Gastroesophageal sphincter (tissue), 4 donors: ENCODE measurements at places on chromosomes 3 and 15.
A peak's percentile ranks its signal among the peaks of the same experiment; 100 is the strongest.

- H3K27ac ChIP-seq, result no peak overlapping the region
- peaks cover 4% of the 10 kb centered on the region for H3K4me1 ChIP-seq
- no peaks in the 10 kb centered on the region for H3K36me3 ChIP-seq
- no peak for ATAC-seq
- no peak overlapping the region for H3K4me3 ChIP-seq
Observed at GRCh38 chr3:107206141-107206540, 171.1 kb upstream of the CCDC54 start.

DNA sequence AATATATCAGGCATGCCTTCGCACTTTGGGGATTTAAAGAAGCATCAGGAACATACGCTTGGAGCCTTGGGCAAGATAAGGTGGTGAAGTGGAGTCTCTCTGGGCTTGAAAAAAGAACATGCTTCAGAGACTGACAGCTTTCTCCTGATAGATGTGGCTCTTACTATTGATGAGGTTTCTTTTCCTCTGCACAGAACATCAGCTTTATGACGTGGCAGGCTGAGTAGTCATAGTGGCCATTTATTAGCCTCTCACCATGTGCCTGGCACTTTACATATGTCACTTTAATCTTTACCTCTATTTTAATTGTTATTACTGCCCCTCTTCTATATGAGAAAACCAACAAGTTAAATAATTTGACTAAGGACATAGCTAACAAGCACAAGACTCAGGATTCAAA, 19.0 kb upstream of the LRRC58 start:
- no peak for ATAC-seq
- H3K27me3 ChIP-seq, result no peaks in the 10 kb centered on the region
- H3K27ac ChIP-seq, result no peak overlapping the region

DNA sequence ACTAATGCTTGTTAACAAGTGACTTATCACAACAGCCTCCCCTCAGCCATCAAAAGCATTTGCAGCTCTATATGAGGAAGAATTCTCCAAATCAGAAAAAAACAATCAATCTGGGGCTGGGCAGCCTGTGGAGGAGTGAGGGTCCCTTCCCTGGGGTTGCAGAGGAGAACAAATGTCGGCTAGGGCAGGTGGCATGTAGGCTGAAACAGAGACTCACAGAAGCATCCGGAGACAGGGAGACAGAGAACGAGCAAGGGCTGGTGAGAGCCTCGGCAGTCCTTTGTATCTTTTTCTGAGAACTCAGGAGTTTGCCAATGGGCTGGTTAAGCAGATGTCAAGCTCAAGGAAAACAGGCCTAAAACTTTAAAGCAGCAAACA, 15.8 kb downstream of the ITGA11 start:
- H3K27me3 ChIP-seq, result no peaks in the 10 kb centered on the region
- no peak for ATAC-seq
- H3K4me3 ChIP-seq, result no peak overlapping the region
- H3K36me3 ChIP-seq, result no peaks in the 10 kb centered on the region
- peak overlapping the region; percentile 59 for H3K27ac ChIP-seq

- H3K4me1 ChIP-seq, result no peaks in the 10 kb centered on the region
- no peak overlapping the region for H3K27ac ChIP-seq
- H3K27me3 ChIP-seq, result no peaks in the 10 kb centered on the region
- peaks cover 6% of the 10 kb centered on the region for H3K36me3 ChIP-seq
- ATAC-seq, result peak; percentile 62
Observed at GRCh38 chr15:67433495-67434099, 87.3 kb upstream of the C15orf61 start.

DNA sequence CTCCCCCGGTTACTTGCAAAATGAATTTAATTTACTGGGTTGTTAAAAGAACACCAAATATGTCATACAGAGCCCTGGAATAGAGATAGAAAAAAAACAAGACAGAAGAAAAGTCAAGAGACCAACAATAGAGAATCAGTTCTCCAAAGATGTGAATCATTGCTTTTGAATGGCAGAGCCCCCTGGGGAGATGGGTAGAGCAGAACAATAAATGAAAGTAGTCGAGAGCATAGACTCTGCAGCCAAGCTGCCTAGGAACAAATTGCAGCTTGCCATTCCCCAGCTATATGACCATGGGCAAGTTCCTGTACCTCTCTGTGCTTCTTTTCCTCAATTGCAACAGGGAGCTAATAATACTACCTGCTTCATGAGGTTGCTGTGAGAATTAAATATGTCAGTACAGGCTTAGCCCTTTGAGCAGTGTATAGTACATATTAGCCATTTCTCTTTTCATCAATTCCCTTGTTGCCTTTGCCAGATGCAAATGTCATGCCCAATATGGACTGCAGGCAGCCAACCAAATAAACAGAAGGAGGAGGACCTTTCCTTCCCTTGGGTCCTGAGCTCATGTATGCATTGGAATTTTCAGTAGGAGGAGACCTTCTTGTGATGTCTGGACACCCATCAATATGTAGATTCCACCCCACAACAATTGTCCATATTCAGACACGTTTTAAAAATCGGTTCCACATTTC, 25.0 kb upstream of the BFSP2 start:
- no peaks in the 10 kb centered on the region for H3K4me1 ChIP-seq
- H3K4me3 ChIP-seq, result no peak overlapping the region
- no peak for ATAC-seq

DNA sequence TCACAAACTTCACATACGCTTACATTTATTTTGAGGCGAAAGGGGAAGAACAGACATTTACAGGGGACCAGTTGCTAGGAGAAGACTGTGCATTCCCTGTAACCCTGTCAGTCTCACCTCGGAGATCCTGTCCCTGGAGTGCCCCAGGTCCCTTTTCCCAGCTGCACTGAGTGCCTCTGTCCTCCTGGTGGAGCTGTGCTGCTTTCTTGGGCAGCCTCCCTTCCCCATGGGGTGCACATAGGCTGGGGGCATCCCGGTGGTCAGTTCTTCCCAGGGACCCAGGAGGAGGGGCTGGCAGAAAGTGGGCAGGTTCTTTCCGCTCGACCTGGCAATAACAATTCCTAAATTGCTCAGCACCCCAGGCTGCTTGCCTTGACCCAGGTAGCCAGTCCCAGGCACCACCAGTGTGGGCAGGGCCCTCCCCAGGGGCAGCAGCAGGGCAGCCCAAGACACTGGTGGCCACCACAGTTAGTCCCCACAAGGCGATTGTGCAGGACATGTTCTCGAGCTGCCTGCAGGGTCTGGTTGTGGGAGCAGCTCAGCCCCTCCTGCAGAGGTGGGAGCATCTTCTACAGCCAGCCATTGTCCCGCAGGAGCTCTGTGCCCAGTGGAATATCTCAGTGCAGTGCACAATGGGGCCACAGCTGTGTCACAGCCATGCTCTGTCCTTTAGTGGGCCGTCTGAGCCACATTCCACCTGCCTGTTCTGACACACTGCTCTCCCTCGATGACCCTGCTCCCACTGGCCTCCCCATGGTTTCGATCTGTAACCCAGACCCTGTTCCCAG, 36.3 kb downstream of the APBA2 start:
- ATAC-seq, result no peak
- H3K36me3 ChIP-seq, result no peaks in the 10 kb centered on the region
- H3K27ac ChIP-seq, result no peak overlapping the region
- no peak overlapping the region for H3K4me3 ChIP-seq
- H3K27me3 ChIP-seq, result no peaks in the 10 kb centered on the region
- H3K4me1 ChIP-seq, result no peaks in the 10 kb centered on the region

DNA sequence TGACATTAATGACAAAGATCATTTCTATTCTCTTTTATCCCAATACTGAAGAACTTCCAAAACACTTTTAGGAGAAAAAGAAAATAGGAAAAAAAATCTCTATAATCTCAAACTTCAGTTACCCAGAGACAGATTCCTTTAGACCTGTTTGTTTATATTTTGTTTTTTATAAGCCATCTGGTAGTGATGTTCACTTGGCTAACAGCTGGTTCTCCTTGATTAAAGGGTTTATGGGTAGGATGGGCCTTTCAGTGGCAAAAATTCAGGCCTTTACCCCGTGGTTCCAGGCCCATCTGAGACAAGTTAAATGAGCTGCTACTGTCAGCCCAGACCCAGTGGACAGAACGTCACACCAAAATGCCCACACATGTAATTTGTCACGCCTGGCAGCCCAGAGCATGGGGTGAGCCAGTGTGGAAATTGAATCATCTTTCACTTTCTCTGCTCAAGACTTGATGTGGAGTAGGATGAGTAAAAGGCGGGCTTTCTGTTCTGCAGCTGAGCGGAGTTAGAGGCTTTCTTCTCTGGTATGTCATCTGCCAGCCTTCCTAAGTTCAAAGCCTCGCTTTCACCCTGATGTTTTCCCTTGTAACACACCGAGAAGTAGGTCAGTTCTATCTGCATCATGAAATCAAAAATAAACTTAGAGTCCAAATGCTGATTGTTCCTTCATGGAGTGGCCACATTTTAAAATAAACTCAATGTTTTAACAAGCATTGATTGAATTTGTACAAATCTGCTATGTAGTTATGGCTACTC, 62.5 kb upstream of the SKOR1 start:
- ATAC-seq, result peak; percentile 39
- no peak overlapping the region for H3K27ac ChIP-seq
- H3K4me1 ChIP-seq, result peaks cover 6% of the 10 kb centered on the region
- no peaks in the 10 kb centered on the region for H3K27me3 ChIP-seq

DNA sequence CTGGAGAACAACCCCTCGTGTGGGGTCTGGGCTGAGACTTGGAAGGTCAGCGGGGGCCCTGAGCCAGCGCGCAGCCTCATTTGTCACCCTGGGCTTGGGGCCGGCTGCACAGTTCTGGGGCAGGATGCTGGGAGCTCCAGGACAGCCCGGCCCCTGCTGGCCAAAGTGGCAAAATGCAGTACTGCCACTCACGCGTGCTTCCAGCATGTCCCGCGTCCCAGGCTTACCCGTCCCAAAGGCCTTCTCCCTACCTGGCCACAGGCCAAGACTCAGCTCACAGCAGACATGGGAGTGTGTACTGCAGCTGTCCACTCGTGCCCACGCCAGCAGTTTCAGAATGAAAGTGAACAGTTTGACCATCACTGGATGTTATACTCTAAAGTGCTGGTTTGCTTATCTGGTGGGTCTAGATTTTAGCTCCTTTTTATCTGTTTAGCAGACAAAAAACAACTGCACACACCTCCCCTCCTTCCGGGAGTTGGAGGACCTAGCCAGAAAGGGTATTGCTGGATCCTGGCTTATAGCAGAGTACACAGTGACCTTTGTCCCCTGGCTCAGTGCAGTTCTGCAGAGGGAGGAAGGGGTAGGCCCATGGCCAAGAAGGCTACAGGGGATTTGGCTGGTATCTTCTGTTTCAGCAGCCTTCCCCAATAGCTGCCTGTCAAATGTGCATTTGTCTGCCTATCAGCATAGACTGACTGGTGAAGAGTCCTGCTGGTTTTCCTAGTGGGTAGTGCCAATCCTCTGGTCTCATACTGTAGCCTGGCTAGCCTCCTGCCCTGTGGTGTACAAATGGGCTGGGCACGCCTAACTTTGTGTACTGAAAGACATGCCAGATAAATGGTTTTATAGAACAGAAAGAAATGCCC, 23.2 kb upstream of the IP6K2 start:
- no peak overlapping the region for H3K27ac ChIP-seq
- no peaks in the 10 kb centered on the region for H3K36me3 ChIP-seq
- H3K4me3 ChIP-seq, result no peak overlapping the region
- H3K27me3 ChIP-seq, result no peaks in the 10 kb centered on the region

- no peak overlapping the region for H3K4me3 ChIP-seq
- no peaks in the 10 kb centered on the region for H3K4me1 ChIP-seq
- H3K36me3 ChIP-seq, result no peaks in the 10 kb centered on the region
Observed at GRCh38 chr15:84892786-84893307, 8.4 kb downstream of the SLC28A1 start.

DNA sequence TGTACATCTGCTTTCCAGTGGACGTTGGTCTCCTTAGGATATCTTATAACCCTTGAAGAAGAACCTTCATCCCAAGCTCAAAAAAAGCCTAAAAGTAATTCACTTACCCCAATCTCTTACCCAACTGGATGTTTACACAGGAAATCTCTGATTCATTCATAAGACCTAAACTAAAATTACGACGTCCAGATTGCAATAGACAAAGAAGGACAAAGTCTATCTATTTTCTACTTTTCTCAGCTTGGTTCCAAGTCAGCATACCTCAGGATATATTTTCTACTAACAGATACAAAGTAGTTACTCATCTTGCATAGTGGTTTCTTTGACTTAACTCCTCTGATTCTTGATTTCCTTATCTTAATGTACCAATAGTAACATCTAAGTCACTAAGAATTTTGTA, 669.9 kb downstream of the OTOL1 start:
- no peak for ATAC-seq
- H3K36me3 ChIP-seq, result no peaks in the 10 kb centered on the region
- H3K27ac ChIP-seq, result no peak overlapping the region
- H3K4me1 ChIP-seq, result no peaks in the 10 kb centered on the region

- H3K27me3 ChIP-seq, result no peaks in the 10 kb centered on the region
- H3K4me1 ChIP-seq, result no peaks in the 10 kb centered on the region
- H3K4me3 ChIP-seq, result no peak overlapping the region
- no peak for ATAC-seq
Observed at GRCh38 chr3:22748453-22749045, 454.6 kb upstream of the UBE2E2 start.

DNA sequence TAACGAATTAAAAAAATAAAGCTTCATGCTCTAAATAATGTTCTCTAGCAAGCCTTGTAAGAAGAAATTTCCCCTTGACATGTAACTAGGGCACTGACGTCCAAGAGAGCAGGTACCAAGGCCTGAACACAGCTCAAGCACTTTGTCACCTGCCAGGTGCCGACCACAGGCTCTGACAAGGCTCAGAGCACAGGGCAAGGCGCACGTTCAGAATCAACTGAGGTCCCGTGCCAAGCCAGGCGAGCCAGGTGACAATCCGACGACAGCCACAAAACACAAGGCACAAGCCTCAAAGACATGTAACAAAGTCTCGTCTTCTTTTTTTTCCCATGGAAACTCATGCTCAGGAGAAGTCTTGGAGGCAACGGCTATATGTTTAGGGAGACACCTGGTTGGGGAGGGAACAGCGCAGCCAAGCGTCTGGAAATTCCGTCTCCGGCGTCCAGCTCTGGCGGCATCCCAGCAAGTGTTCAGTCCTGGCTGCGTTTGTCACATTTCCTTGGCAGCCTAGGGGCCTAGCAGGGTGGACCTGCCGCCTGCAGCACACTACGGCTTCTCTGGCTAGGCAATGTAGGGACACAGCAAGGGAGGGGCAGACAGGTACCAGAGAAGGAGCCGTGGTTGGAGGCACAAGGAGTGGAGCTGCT, 76.7 kb downstream of the ADAMTS17 start:
- H3K27ac ChIP-seq, result no peak overlapping the region
- no peaks in the 10 kb centered on the region for H3K36me3 ChIP-seq
- H3K27me3 ChIP-seq, result no peaks in the 10 kb centered on the region

- ATAC-seq, result no peak
- no peak overlapping the region for H3K27ac ChIP-seq
- no peaks in the 10 kb centered on the region for H3K27me3 ChIP-seq
- H3K36me3 ChIP-seq, result no peaks in the 10 kb centered on the region
- H3K4me3 ChIP-seq, result no peak overlapping the region
Observed at GRCh38 chr3:178201714-178202113, 334.5 kb upstream of the KCNMB2 start.

DNA sequence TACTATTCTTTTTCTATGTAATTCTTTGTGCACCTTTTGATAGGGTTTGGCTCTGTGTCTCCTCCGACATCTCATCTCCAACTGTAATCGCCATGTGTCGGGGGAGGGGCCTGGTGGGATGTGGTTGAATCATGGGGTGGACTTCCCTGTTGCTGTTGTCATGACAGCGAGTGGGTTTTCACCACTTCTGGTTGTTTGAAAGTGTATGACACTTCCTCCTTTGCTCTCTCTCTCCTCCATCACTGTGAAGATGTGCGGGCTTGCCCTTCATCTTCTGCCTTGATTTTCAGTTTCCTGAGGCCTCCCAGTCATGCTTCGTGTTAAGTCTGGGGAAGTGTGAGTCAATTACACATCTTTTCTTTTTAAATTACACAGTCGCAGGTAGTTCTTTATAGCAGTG, 225.8 kb upstream of the DPPA4 start:
- no peak for ATAC-seq
- H3K36me3 ChIP-seq, result no peaks in the 10 kb centered on the region
- H3K27me3 ChIP-seq, result no peaks in the 10 kb centered on the region
- H3K4me3 ChIP-seq, result no peak overlapping the region
